ENCODE measurements at places on chromosomes 11 and 22.

- no peak for DNase-seq
Observed at GRCh38 chr11:46701078-46701654, 335 bp downstream of the ZNF408 start.

DNA sequence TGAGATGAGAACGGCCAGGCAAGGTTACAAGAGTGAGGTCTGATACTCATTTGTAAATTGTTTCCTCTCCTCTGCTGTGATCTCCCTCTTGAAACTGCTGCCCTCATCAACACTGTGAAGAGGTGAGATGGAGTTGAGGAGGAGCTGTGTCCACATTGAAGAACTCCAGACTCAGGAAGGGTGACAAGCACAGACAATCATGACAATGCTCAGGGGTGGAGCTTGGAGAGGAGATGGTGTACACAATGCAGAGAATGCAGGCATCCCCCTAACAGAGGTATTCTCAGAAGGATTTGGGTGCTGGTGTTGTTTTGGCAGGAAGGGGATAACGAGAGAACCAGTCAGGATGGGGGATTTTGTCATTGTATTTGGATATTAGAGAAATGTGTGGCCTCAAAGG, 21.5 kb upstream of the MMP7 start:
- DNase-seq, result no peak

DNA sequence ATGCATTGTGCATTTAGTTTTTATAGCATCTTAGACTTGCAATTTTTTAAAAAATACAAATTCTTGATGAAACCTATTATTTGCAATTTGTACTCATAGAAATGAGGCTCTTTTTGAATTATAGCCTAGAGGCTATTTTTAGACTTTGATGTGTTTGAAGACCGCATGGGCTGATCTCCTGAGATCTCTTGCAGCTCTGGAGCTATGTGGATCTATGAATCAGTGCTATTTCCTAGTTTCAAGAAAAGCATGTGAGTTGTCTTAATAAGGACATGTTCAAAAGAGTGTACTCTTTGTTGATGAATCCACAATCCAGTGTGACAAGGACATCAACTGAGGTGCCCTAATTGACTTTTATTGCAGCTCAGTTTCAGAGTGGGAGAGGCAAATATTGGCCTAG, 620.5 kb downstream of the ETS1 start:
- DNase-seq, result no peak

- DNase-seq, result no peak
Observed at GRCh38 chr22:25745341-25746011, 3.5 kb downstream of the MYO18B start.

DNA sequence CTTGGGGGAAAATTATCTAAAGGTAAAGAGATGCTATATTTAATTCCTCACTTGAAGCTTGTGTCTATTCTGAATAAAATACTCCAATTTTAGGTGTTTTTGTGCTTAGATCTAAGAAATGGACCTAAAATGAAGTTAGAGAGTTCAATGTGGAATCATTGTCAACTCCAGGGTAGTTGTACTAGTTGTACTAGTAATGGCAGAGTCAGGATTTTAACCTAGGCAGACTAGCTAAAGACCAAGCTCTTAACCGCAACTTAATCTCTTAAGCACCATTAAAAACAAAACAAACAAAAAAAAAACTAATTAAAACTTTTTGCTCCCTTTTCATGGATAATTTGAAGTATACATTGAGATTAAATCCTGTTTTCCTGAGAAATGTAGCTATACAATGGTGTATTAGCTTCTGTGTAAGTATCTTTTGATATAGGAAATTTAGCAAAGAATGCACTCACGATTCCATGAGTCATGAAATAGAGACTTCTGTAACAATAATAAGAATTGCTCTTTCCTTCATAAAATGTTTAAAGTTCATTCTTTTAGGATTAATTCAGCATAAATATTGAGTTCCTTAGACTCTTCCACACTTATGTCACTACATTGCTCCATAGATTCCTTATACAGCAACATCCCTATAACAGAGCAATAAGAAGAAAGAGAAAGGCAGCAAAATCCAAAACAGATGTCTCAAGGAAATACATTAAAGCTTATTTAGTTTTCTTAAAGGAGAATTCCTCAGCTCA, 26.5 kb upstream of the SOX6 start:
- no peak for DNase-seq

GRCh38 chr11:17412488-17413180, 24.2 kb upstream of the KCNJ11 start:
- no peak for DNase-seq

- DNase-seq, result no peak
Observed at GRCh38 chr11:72534371-72535193, 100.3 kb upstream of the CLPB start.

DNA sequence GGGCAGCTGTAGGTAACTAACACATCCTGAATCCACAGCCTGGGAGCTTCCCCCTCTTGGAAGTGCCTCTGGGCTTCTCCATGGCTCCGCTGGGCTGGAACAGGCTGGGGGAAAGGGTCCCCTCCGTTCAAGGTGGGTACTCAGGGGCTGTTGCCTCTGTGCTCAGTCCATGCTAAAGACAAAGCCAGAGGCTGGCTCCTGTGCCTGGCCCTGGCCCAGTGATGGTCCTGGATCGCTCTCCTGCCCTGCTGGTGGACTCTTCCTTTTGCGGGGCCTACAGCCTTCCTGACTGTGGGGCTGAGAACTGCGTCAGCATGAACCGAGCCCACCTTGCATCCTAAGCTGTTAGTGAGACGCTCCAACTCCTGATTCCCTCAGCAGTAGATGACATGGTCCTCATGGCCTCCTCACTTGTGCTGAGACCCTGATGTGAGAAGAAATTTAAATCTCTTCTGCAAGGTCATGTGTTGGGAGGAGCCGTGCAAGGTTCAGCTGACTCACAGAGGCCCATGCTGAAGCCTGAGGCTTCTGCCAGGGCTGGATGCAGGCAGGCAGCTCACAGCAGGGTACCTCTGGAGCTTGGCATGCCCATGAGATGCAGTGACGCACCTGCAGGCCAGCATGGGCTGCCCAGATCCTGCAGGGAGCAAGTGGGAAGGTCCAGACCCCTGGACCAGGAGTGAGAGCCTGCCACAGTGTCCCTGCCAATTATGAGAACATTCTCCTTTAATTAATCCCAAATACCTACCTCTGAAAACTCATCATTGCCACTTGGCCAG, 1285.5 kb downstream of the TBC1D22A start:
- no peak for DNase-seq

- DNase-seq, result no peak
Observed at GRCh38 chr11:128653801-128654231, 40.1 kb upstream of the FLI1 start.

- DNase-seq, result no peak
Observed at GRCh38 chr22:36463783-36464184, 17.7 kb downstream of the TXN2 start.

GRCh38 chr22:47355776-47356510, 593.5 kb downstream of the TBC1D22A start:
- no peak for DNase-seq

GRCh38 chr22:35442471-35442870, 42.5 kb downstream of the MCM5 start:
- no peak for DNase-seq

DNA sequence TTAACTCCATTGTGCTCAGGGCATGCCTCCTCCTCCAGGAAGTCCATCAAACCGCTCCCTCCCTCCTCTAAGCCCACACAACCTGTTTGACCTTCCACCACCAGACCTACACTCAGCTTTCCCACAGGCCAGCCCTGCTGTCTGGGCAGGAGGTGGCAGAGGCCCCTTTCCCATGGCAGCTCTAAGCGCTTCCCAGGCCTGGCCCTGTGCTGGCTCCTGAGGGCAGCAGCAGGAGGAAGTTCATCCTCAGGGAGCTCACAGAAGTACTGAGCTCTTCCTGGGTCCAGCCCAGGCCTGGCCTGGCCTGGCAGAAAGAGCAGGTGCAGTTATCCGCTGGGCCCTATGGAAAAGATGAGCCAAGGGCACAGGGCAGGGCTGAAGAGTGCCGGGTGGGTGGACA, 31.4 kb downstream of the ARAP1 start:
- DNase-seq, result no peak

DNA sequence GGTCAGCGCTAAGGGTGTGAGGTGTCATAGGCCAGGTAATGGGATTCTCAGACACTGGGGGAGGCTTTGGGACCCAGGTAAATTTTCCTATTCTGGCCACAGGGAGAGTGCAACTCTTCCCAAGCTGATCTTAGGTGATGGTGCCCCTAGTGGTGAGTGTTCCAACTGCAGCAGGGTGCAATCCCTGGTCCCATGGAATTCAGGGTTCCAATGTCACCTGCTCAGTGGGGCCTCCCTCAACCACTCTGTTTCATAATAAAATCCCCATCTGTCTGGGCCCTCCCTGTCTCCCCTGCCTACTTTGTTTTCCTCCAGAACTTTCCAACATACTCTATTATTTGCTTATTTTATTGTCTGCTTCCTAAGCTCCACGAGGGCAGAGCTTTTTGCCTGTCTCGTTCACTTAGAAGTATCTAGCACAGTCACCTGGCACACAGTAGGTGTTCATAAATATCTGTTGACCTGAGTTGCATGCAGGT, 2.9 kb upstream of the SGSM1 start:
- no peak for DNase-seq

- DNase-seq, result no peak
Observed at GRCh38 chr11:88521799-88522201, 184.3 kb upstream of the CTSC start.

- DNase-seq, result no peak
Observed at GRCh38 chr22:49362211-49362839, 465.3 kb downstream of the BRD1 start.

- DNase-seq, result no peak
Observed at GRCh38 chr11:47886096-47886495, 37.9 kb upstream of the NUP160 start.

DNA sequence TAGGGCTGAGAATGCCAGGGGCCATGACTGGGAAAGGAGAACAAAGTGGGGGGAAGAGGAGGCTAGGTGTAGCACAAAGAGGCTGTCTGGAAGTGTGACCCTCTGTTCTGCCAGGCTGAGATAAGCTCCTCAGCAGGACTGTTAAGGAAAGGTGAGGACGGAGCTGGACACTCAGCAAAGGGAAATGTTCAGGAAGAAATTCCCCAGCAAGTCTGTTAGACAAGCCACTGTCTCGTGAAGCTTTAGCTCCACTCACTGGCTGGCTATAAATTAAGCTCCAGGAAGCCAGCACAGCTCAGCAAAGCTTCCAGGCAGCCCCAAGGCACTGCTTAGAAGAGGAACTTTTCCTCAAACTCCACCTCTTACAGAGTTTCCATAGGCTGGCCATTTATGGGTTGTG, 181.2 kb upstream of the API5 start:
- DNase-seq, result no peak

- DNase-seq, result no peak
Observed at GRCh38 chr11:118915396-118915795, 10.3 kb downstream of the BCL9L start.

DNA sequence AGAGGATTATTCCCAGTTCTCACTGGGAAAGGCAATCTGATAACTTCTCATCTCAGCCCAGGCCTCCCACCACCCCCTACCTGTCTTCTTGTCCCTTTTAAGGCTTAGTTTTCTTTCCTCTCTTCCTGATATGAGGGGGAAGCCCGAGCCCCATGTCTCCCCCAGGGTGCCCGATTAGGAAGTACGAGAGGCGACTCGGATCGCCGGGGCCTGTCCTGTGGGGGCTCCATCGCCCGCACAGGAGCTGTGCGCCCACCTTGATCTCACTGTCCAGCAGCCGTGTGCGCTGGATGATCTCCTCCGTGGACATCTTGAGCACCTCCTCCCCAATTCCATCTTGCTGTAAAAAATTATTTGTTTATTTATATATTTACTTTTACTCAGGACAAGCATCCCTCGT, 628 bp downstream of the PSMC3 start:
- DNase-seq, result no peak

GRCh38 chr11:40716344-40717130, 742.9 kb downstream of the LRRC4C start:
- no peak for DNase-seq

DNA sequence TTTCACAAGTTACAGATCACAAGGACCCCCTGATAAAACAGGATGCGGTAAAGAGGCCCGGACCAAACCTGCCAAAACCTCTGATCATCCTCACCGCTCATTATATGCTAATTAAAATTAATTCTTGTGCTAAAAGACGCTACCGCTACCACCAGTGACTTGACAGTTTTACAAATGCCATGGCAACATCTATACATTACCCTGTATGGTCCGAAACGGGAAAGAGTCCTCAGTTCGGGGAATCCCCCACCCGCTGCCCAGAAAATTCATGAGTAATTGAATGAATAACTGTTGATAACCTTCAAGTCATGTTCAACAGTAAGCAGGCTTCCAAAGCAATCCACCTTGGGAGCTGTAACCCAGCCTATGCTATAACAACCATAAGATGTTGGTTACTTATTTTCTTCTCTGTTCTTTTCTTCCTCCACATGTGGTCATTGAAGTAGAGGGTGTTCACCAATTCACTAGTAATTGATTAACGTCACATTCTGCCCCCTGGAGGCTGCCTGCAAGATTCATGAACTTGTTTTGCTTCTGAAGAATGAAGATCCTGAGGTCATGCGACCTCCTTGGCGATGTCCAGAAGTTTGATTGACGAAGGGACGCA, 20.6 kb downstream of the APOBEC3H start:
- no peak for DNase-seq

DNA sequence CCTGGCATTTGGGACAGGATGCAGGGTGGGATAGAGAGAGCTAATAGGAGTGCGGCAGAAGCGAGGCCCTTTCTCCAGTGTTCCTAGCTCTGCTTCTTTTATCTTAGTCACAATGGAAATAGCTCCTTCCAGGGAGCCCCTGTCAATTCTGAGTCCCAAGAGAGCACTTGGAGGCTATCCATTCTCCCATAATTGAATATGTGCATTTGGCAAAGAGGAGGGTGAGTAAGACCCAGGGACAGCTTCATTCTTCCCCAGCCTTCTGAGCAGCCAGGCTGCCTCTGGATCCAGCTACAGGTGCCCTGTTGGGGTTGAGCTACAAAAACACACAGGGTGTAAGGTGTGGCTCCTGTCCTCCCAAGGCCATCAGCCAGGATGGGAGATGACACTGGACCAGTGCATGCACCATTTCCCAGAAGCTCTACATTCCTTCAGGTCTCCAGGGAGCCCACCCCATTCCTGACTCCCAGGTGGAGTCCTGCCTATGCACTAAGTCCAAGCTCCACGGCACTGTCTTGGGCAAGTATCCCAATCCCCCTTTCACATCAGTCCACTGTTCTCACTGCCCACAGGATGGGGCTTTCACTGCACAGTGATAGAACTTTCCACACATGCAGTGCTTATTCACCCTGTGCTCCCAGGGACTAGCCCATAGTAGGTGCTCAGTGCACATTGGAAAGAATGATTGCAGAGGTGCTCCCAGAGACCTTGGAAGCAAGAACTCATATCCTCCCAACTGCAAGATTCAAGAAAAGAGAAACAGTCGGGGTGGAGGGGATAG, 6.2 kb downstream of the MS4A10 start:
- no peak for DNase-seq

- no peak for DNase-seq
Observed at GRCh38 chr11:66967670-66968425, 7.3 kb upstream of the C11orf86 start.

DNA sequence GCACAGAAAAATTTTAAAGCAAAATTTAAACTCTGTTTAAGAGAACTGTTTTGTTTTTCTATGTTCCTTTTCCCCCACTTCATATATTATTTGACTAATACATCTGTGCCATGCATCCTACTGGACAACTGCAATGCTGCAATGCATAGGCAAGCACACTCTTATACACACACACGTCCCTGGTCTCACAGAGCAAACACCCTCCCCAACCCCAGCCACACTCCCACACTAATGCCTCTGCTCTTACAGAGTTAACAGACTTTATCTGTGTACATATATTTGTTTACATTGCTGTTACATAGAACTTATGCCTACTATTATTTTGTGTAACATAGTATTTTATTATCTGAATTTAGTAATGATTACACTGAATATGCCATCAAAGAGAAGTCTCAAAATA, 25.5 kb upstream of the CTSC start:
- DNase-seq, result no peak

GRCh38 chr22:27605390-27605789, 196.2 kb downstream of the MN1 start:
- no peak for DNase-seq
